ENCODE measurements at places on chromosomes 2 and 18. TPM values are rescaled to one million over a fixed set of nuclear protein-coding genes. Genes with fewer than 3 reads are reported as not detected.

DNA sequence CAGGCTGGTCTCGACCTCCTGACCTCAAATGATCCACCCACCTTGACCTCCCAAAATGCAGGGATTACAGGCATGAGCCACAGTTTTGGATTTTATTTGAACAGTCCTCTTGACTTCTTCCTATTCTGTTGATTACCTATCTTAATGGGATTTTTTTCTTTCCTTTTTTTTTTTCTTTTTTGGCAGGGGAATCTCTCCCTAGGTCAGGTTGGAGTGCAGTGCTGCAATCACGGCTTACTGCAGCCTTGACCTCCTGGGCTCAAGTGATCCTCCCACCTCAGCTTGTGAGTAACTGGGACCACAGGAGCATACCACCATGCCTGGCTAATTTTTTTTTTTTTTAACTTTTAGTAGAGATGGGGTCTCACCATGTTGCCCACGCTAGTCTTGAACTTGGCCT is 2.8 kb downstream of the MTHFD2 start:
- no peak for DNase-seq
- H3K36me3 ChIP-seq, result peaks cover 5% of the 10 kb centered on the region
- H3K4me1 ChIP-seq, result peaks cover 22% of the 10 kb centered on the region
- no peak overlapping the region for H3K27ac ChIP-seq

Gene DTNA
- total RNA-seq, result 21.8 TPM

DNA sequence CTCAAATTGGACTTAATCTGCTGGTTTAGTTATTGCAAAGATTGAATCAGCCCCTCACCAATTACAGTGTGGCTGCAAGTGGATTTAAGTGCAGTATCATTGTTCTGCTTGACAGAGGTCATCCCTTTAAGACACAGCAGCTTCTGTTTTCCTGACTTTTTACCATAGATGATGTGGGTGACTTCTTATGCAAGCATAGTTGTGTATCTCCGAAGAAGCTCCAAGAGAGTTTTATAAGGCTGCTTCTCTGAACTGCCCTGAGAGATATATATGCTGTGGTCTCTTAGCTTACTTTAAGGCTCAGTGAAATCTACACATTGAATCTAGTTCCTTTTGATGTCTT is 3.5 kb downstream of the TRIB2 start:
- H3K36me3 ChIP-seq, result peaks cover 23% of the 10 kb centered on the region
- no peaks in the 10 kb centered on the region for H3K27me3 ChIP-seq
- DNase-seq, result no peak
- H3K4me3 ChIP-seq, result peak overlapping the region; percentile 93

DNA sequence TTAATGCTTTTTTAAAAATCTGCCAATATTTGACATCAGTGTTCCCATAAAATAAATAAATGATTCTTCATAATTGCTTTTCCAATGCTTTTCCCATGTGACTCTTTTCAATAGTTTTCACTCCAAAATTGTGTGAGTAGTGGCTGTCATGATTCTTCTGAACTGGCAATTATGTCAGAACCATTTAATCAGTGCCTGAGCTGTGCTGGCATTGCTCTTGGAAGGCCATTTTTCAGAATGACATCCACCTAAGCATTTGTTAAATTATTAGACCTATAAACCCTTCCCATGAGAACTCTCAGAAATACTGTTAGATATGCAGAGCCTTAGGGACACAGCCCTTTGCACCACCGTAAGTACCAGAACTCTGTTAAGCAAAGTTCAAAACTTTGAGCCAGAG is 334.9 kb upstream of the RAB12 start:
- H3K27ac ChIP-seq, result no peak overlapping the region
- H3K4me3 ChIP-seq, result no peak overlapping the region
- no peak for DNase-seq
- H3K36me3 ChIP-seq, result no peaks in the 10 kb centered on the region
- no peaks in the 10 kb centered on the region for H3K4me1 ChIP-seq

- no peak for DNase-seq
- H3K27me3 ChIP-seq, result no peaks in the 10 kb centered on the region
- no peaks in the 10 kb centered on the region for H3K36me3 ChIP-seq
- no peak overlapping the region for H3K4me3 ChIP-seq
Measured at GRCh38 chr2:193743089-193743488, 1548.4 kb upstream of the TMEFF2 start.

- H3K4me1 ChIP-seq, result no peaks in the 10 kb centered on the region
- H3K27ac ChIP-seq, result no peak overlapping the region
- DNase-seq, result no peak
- H3K36me3 ChIP-seq, result no peaks in the 10 kb centered on the region
- H3K4me3 ChIP-seq, result no peak overlapping the region
Measured at GRCh38 chr2:159968279-159968900, 94.0 kb downstream of the PLA2R1 start.

Gene ACMSD
- not detected for total RNA-seq

Gene SERPINB3
- total RNA-seq, result not detected

Gene RALBP1
- total RNA-seq, result 53.3 TPM

DNA sequence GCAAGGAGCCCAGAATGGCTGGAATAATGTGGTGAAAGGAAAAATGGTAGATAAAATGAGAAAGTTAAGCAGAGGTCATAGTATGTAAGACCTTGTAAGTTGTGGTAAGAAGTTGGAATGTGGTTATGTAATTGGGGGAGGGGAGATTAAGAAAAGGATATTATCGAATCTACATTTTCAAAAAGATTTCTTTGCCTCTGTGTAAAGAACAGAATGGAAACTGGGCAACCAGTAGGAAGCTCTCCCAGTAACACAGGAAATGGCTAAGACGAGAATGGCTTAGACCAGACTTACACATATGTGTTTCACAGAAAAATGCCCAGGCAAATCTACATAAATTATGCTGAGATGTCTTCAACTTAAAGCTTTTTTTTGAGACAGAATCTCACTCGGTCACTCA is 13.2 kb downstream of the MEMO1 start:
- peaks cover 5% of the 10 kb centered on the region for H3K4me1 ChIP-seq
- no peak overlapping the region for H3K4me3 ChIP-seq
- H3K27me3 ChIP-seq, result no peaks in the 10 kb centered on the region
- peaks cover 4% of the 10 kb centered on the region for H3K36me3 ChIP-seq
- H3K27ac ChIP-seq, result no peak overlapping the region

GRCh38 chr2:123502931-123503330 is 522.2 kb upstream of the CNTNAP5 start:
- no peak overlapping the region for H3K4me3 ChIP-seq
- no peak for DNase-seq
- no peaks in the 10 kb centered on the region for H3K27me3 ChIP-seq
- no peak overlapping the region for H3K27ac ChIP-seq
- no peaks in the 10 kb centered on the region for H3K36me3 ChIP-seq

- peaks cover 12% of the 10 kb centered on the region for H3K4me1 ChIP-seq
- no peaks in the 10 kb centered on the region for H3K27me3 ChIP-seq
- no peaks in the 10 kb centered on the region for H3K36me3 ChIP-seq
- no peak overlapping the region for H3K27ac ChIP-seq
Measured at GRCh38 chr18:62881509-62882016, 166.2 kb downstream of the PHLPP1 start.

DNA sequence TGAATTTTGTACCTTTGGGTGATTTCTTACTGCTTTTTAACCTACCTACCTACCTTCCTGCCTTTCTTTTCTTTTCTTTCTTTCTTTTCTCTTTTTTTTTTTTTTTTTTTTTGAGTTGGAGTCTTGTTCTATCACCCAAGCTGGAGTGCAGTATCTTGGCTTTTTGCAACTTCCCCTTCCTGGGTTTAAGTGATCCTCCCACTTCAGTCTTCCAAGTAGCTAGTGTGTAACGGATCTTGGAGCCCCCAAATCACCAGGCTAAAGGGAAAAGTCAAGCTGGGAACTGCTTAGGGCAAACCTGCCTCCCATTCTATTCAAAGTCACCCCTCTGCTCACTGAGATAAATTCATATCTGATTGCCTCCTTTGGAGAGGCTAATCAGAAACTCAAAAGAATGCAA is 61.3 kb downstream of the DDX18 start:
- H3K27ac ChIP-seq, result no peak overlapping the region
- H3K4me3 ChIP-seq, result no peak overlapping the region
- H3K27me3 ChIP-seq, result no peaks in the 10 kb centered on the region
- no peaks in the 10 kb centered on the region for H3K4me1 ChIP-seq

Gene CABYR
- total RNA-seq, result 1.1 TPM

DNA sequence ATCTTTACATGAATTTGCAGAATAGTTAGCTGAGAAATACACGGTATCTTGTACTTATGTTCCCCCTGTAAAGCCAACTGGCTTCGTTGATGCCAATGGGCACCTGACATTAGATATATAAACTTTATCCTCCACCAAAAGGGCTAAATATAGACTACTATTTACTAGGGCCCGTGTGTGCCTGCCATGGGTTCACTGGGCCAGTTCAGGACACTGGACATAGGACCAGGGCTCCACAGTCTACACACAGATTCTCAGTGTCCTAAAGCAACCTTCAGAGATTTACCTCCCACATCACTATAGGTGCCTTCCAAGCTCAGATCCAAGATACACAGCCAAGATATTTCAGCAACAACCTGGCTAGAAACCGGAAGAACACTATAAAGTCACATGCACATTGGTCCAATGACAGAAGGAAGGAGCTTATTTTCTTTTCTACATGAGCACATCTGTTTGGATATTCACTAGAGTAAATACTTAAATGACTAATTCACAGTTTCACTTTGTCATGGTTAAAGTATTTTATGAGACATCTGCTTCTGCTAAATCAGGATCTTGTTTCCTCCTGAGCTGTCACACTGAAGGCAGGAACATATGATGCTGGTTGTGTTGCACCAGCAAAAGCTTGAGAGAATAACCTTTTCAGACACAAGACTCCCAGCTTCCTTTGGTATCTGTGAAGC is 95.1 kb downstream of the MYO5B start:
- no peaks in the 10 kb centered on the region for H3K27me3 ChIP-seq
- H3K4me1 ChIP-seq, result no peaks in the 10 kb centered on the region

Gene DOCK10
- 35.8 TPM for total RNA-seq

GRCh38 chr18:49277395-49278036 is 182.9 kb downstream of the DYM start:
- H3K27me3 ChIP-seq, result no peaks in the 10 kb centered on the region
- no peak overlapping the region for H3K4me3 ChIP-seq
- no peak overlapping the region for H3K27ac ChIP-seq
- no peak for DNase-seq
- H3K4me1 ChIP-seq, result no peaks in the 10 kb centered on the region
- H3K36me3 ChIP-seq, result peaks cover 5% of the 10 kb centered on the region

- no peaks in the 10 kb centered on the region for H3K36me3 ChIP-seq
- H3K4me1 ChIP-seq, result peaks cover 22% of the 10 kb centered on the region
- H3K27ac ChIP-seq, result no peak overlapping the region
Measured at GRCh38 chr2:105783151-105783738, 38.5 kb downstream of the NCK2 start.

Data from upper lobe of right lung (tissue), 1 donor.